ENCODE measurements at places on chromosomes 4 and X.

GRCh38 chr4:101008503-101008902, 338.8 kb downstream of the PPP3CA start:
- DNase-seq: no peak

DNA sequence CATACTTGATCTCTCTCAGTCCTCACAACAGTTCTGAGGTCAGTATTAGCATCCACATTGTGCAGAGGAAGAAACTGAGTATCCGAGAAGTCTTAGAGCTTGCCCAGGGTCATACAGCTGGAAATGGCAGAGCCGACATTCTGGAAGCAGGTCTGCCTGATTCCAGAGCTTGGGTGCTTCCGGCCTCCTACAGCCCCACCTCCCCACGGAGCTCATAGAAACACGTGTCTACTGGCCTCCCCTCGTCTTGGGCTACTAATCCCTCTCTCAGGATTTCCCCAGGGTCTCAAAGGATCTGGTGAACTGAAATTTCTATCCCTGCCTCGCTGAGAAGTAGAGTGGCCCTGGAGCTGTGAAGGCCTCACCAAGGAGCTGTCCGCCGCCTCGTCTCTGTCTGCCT, 12.0 kb upstream of the KDM5C start:
- no peak for DNase-seq

DNA sequence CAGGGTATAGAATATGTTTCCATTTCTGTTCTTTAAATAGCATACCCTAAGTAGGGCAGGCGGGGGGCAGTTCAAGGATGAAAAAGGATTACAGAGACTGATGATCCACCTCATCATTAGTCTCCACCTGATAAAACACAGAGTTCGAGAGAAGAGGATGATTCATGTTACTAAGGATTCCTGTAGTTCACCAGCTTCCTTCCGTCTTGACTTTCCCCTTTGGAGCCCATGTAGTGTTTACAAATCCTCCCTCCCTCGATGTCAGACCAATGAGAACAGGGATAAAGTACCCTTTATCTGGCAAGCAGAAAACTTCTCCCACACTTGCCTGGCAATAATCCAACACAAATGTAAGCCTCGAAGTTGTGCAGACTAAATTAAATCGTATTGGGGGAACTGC, 526.3 kb upstream of the FAM241A start:
- no peak for DNase-seq

DNA sequence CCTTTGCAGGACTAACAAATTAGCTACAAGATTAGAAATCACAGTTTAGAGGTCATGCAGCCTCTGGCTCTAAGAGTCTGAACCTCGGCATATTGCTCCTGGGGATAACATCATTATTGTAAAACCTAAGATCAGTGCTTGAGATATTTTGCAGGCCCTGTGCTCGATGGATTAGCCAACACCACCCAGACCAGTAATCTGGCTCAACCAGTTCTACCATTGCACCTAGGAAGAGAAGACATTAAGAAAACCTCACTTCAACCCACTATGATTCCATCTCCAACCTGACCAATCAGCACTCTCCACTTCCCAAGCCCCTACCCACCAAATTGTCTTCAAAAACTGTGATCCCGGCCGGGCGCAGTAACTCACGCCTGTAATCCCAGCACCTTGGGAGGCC, 43.6 kb downstream of the WFS1 start:
- no peak for DNase-seq

GRCh38 chr4:149825336-149825735, 9.7 kb upstream of the IQCM start:
- DNase-seq: no peak

DNA sequence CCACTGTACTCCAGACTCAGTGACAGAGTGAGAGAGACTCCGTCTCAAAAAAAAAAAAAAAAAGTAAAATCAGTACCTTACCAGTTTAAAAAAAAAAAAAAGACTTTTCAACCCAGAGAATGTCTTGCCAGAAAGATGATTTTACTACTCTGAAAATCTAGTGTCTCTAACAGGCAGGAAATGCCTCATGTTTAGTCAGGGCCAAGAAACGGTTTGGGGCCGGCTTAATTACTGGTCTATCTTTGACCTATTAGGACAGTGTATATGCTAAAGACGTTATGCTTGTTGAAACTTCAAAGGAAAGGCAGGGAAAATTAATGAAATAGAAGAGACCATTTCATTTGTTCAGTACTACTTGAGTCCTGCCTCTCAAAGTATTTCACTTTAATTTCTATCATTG, 9.9 kb downstream of the BEND4 start:
- DNase-seq: no peak

DNA sequence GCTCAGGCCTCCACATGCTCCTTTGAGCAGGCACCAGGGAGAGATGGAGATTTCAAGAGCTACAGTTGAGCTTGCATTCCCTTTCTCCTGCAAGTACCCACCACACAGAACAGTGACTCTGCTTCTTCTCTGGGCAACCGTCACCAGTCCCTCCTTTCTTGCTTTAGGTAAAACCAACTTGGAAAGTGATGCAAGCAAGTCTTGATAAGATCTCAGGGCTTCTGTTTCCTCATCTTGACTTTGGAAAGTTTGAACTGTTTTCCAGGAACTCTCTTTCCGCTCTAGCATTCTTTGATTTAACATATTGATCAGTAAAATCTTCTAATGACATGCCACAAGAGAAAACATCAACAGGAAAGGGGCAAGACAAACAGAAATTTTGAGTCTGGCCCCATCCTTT, 73.7 kb downstream of the USP46 start:
- DNase-seq: no peak

DNA sequence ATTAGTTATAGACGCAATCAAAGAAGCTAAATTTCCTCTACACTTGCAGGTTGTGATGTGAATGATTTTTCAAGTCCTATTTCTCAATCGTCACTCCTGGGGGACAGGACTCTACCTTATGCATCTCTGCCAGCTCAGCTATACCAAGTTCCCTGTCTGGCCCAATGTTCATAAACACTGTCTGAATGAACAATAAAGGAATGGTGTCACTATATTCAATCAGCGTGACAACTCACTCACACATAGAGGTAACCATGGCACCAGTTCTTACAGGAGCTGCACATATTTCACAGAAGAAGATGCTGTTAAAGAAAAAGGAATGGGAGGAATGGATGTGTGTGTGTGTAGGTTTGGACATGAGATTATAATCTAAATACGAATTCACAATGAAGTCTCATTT, 280.6 kb downstream of the PPP1R2C start:
- no peak for DNase-seq

DNA sequence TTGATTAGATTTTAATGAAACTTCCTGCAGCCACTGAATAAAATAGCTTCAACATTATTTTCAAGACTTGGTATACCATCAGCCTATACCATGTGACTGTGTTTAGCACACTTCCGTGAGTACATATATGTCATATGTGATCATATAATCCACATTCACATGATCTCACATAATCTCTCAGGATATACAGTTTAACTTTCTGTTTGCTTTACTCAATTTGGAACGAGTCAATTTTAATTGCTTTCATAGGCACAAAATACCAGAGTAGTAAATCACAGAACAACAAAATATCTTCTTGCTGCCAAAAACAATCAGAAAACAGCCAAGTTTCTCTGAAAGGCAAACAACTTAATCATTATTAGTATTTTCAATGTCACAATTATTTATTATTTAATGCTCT, 731.1 kb upstream of the DIAPH2 start:
- no peak for DNase-seq

- DNase-seq: no peak
Measured at GRCh38 chr4:66052426-66052825, 382.1 kb upstream of the EPHA5 start.

DNA sequence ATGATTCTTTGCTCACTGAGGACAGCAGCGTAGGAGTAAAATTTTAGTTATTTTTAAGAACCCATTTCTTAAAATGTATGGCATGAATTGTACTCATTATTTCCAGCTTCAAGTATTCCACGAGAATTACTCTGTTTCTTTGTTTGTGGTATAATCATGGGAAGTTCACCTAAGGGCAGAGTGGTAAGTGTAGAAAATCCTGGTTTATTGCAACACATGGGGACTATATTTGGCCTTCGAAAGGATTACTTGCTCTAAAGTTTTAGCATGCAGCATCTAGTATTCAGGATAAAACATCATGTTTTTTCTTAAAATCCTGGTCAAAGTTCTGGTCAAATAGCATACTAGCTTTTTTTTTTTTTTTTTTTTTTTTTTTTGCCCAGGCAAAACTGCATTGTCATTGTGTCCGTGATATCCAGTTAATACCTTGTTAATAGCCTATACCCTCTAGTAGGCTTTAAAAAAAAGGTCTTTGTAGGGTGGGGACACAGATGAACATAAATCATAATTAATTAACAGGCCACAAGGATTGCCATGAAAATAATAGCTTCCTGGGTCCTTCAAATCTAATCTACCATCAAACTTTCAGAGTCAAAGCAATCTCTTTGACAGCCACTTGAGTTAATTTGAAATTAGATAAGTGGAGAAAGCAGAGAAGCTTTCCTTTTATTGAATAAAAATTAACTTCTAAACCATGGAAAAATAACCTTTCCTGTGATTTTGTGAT, 44.6 kb upstream of the VEGFC start:
- DNase-seq: no peak

DNA sequence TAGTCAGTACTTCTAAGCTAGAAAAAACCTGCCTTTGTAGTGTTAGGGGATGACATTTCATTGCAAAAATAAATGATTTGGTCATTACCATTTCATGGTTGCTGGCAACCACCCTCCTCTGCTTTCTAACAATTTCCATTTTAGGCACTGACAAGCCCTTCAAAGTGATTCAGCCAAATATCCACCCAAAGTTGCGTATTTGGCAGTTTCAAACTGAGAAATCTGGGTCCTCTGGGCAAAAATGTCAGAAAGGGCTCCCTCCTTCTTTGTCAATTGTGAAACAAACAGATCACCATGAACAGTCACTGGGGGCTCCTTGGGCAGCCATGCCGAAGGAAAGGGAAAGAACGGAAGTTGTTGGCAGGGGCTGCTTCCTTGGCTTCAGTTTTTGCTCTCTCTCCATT, 33.0 kb downstream of the PLAC1 start:
- peak; percentile 10 for DNase-seq

DNA sequence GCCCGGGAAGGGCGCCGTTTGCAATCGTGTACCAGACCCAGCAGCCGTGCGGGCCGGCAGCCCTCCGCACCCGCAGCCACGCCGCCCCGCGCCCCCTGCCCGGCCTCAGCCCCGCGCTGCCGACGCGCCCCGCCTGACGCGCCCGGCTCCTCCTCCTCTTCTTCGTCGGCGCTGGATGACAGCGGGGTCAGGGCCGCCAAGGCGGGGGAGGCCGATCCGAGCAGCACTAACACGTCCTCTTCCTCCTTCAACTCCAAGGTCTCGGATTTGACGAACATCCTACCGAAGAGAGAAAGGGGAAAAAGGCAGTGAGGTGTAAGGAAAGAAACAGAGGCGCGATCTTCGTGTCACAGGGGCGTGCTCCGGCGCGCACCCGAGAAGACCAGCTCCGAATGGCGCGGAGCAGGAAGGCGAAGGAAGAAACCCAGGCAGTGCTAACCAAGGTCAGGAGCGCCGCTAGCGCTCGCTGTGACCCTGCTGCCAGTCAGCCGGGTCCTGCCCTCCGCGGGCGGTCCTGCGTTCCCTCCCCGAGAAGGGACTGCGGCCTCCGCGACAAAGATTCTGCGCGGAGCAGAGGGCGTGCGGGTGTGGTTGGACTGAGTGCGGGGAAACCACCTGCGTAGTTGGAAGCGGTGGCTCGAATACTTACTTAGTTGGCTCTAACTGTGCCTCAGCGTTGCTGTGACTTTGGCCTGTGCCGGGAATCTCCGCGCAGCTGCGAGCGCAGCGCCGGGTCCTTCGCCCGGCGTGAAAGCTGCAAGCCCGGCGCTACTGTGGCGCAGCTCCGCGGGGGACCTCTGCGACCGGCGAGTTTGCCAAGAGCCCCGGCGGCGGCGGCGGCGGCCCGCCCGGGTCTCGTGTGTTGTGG, 548 bp downstream of the NEUROG2 start:
- DNase-seq: peak; percentile 24

- DNase-seq: no peak
Measured at GRCh38 chr4:78250500-78250899, 193.4 kb downstream of the FRAS1 start.

DNA sequence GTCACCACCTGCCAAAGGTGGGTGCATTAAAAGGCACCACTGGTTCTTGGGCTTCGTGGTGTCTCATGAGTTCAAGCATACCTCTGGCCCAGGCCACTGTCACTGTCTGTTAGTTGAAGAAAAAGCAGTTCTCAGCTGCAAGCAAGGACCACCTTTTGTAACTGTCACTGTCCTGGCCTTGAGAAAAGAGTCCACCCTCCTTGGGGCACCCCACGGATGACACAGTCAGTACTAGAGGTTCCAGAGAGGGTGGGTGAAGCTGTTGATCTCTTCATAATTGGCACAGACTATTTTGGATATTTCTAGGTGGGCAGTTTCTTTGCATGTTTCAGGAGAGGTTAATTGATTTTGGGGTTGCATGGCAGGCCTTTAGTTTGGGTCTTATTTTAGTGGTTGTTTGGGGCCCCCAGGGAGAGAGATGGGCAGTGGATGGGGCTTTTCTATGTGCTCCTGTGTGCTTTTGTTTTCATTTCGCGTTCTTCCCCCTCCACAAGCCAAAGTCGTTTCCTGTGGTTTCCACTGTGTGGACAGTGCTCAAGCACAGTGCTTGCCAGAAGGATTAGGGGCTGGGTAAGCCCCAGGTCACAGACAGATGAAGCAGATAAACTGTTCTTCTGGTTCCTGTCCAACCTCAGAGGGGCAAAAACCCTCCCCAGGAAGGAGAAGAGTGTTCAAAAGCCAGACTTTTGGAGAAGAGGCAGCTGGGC, 156.2 kb upstream of the PPP1R2C start:
- peak; percentile 45 for DNase-seq

- DNase-seq: no peak
Measured at GRCh38 chr4:116059361-116059760, 945.9 kb upstream of the NDST4 start.

DNA sequence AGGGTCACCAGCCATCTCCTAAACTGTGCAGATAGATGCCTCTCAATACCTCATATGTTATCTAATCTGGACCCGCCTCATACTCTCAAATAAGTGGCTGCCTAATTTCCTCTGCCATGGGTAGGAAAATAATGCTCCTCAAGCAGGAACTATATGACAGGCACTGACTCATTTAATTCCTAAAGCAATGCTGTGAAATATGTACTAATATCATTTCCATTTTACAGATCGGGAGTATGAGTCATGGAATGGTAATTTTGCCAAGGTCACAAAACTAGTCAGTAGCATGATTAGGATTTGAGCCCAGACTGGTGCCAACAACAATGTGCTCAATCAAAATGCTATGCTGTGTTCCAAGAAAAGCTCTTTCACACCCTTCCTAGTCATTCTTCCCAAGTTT, 3.0 kb upstream of the NXT2 start:
- no peak for DNase-seq

- DNase-seq: peak; percentile 44
Measured at GRCh38 chr4:73019462-73020047, 50.0 kb downstream of the COX18 start.

DNA sequence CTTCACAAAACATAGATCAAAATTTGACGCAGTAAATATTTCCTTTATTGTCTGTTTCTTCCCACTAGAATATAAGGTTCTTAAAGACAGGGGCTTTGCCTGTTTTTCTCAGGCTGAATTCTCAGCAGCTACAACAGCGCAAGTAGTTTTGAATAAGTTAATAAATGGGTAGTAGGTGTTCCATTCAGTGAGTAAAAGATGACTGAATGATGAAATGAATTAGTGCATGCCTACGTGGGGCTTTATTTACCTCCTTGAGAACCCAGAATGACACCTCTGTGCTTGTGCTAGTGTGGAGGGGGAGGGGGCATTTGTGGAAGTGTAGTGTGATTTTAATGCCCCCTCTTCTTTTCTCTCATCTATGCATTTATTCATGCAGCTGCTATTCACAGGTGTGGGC, 278.9 kb downstream of the FBXW7 start:
- DNase-seq: no peak

GRCh38 chr4:147793569-147794313, 61.9 kb downstream of the ARHGAP10 start:
- peak; percentile 72 for DNase-seq
